ENCODE measurements at places on chromosomes 5 and 9. TPM values are rescaled to one million over a fixed set of nuclear protein-coding genes. Genes with fewer than 3 reads are reported as not detected.
A peak's percentile ranks its signal among the peaks of the same experiment; 100 is the strongest.

Gene GPX3
- not detected for total RNA-seq

Gene CYLC2
- not detected for total RNA-seq

Gene SLC6A18
- not detected for total RNA-seq

- peaks cover 38% of the 10 kb centered on the region for H3K4me1 ChIP-seq
- no peak overlapping the region for H3K27ac ChIP-seq
- H3K36me3 ChIP-seq: peaks cover 9% of the 10 kb centered on the region
- peaks cover 27% of the 10 kb centered on the region for H3K27me3 ChIP-seq
- DNase-seq: no peak
These were observed 3.0 kb downstream of the F2R start for GRCh38 chr5:76718880-76719279.

GRCh38 chr5:151868451-151868850 is 56.2 kb downstream of the GLRA1 start:
- peak; percentile 28 for DNase-seq
- no peaks in the 10 kb centered on the region for H3K36me3 ChIP-seq
- no peak overlapping the region for H3K27ac ChIP-seq
- H3K27me3 ChIP-seq: no peaks in the 10 kb centered on the region

DNA sequence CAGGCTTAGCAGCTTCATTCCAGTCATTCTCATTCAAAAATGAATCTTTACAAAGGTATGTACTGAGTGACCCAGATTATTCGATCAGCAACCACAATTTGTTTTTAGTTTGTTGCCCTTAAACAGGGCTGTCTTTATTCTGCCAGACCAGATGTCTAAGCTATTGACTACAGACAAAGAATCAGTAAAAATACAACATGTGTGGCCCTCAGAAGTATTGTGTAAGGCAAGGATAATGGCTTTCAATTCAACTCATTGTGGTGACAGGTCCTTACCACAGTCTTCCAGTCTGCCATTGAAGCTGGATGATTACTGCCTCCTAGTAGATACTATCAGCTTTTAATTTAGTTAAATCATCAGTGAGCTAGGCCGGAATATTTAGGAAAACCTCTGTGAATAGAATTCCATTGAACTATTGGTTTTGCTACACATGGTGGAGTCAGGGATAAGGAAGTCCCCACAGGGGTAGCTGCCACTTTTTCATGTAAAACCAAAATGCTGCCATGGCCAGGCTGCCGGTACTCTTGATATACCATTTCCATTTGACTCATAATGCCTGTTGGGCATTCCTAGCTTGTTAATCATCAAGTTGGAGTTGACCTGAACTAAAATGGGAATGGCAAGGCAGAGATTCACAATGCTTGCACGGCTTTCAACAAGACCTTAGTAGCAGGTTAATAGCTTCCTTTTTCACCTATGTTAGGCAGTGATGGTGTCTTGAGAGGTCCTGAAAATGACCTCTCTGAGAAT is 175.6 kb downstream of the MEF2C start:
- no peak for DNase-seq
- peaks cover 3% of the 10 kb centered on the region for H3K27me3 ChIP-seq
- H3K36me3 ChIP-seq: no peaks in the 10 kb centered on the region
- no peak overlapping the region for H3K27ac ChIP-seq
- no peak overlapping the region for H3K4me3 ChIP-seq

DNA sequence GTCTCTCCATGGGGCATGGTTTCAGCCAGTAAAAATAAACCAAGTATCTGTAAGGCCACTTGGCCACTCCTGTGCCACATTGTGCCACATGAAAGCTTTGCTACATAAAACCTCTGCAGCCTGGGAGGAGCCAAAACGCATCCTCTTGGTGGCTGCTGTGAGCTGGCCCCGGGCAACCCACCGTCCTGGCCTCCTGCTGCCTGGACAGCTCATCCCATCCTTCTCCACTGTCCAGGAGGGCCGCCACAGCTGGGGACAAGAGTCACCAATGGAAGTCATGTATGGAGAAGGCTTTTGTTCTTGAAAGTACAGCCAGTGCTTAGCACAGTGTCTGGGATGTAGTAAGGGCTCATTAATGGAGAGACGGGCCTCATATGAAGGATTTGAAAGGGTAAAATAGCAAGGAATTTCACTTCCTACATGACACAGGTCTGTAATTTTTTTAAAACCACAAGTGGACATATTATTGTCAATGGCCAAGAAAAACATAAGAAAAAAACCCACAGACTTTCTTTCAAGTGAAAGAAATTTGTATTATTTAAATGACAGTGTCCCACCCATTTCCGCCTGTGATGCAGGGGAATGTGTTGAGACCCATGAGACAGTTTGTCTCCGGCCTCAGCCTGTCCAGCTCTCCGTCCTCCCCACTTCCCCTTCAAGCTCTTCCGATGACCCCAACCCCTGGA is 6.6 kb downstream of the PTGES start:
- H3K36me3 ChIP-seq: no peaks in the 10 kb centered on the region
- no peak for DNase-seq
- no peak overlapping the region for H3K4me3 ChIP-seq
- no peaks in the 10 kb centered on the region for H3K4me1 ChIP-seq
- no peak overlapping the region for H3K27ac ChIP-seq

GRCh38 chr5:127621601-127622325 is 27.1 kb upstream of the CTXN3 start:
- no peak overlapping the region for H3K27ac ChIP-seq
- H3K36me3 ChIP-seq: no peaks in the 10 kb centered on the region
- H3K4me3 ChIP-seq: no peak overlapping the region
- DNase-seq: no peak
- no peaks in the 10 kb centered on the region for H3K27me3 ChIP-seq

GRCh38 chr5:117461966-117462365 is 887.3 kb upstream of the SEMA6A start:
- DNase-seq: no peak
- no peak overlapping the region for H3K4me3 ChIP-seq
- H3K27ac ChIP-seq: no peak overlapping the region
- no peaks in the 10 kb centered on the region for H3K27me3 ChIP-seq
- no peaks in the 10 kb centered on the region for H3K36me3 ChIP-seq
- H3K4me1 ChIP-seq: no peaks in the 10 kb centered on the region

GRCh38 chr5:166279828-166280227 is 2011.6 kb upstream of the WWC1 start:
- no peak for DNase-seq
- no peaks in the 10 kb centered on the region for H3K36me3 ChIP-seq
- H3K4me3 ChIP-seq: no peak overlapping the region
- H3K27me3 ChIP-seq: no peaks in the 10 kb centered on the region
- H3K4me1 ChIP-seq: no peaks in the 10 kb centered on the region

- H3K27ac ChIP-seq: no peak overlapping the region
- no peaks in the 10 kb centered on the region for H3K36me3 ChIP-seq
- no peak for DNase-seq
These were observed 31.6 kb downstream of the LRRTM2 start for GRCh38 chr5:138843316-138844124.
